ENCODE measurements at places on chromosomes 16 and 17. TPM values are rescaled to one million over a fixed set of nuclear protein-coding genes. Genes with fewer than 3 reads are reported as not detected.
A peak's percentile ranks its signal among the peaks of the same experiment; 100 is the strongest.

GRCh38 chr16:50697881-50698767 lies 4.7 kb downstream of the NOD2 start:
- DNase-seq, result peak; percentile 7

GRCh38 chr17:742147-742793 lies 9.8 kb downstream of the GEMIN4 start:
- no peak for DNase-seq

DNA sequence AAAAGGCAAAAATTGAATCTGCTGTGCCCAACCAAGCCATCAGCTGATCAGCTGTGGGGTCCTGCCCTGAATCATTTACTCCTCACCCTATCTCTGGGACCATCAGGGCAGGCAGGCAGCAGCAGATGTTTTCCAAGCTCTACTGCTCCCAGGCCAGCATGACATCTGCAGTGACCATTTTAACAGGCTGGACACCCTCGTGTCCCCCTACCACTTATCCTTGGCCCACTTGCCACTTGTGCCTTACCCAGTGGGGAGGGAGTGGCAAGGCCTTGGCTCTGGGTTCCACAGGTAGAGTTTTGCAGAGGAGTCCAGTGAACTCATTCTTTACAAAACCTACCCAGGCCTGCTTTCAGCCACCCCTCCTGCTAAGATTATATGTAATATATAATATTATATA lies 12.0 kb upstream of the CA4 start:
- no peak for DNase-seq

DNA sequence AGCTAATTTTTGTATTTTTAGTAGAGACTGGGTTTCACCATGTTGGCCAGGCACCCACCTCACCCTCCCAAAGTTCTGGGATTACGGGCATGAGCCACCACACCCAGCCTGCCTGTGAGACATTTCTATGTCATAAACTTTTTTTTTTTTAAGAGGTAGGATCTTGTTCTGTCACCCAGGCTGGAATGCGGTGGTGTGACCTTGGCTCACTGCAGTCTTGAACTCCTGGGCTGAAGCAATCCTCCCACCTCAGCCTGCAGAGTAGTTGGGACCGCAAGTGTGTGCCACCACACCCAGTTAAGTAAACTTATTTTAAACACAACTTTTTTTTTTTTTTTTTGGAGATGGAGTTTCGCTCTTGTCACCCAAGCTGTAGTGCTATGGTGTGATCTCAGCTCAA lies 47.2 kb downstream of the SCNN1G start:
- no peak for DNase-seq

- peak; percentile 80 for DNase-seq
These were observed 184.2 kb downstream of the COPRS start for GRCh38 chr17:31674717-31675349.

DNA sequence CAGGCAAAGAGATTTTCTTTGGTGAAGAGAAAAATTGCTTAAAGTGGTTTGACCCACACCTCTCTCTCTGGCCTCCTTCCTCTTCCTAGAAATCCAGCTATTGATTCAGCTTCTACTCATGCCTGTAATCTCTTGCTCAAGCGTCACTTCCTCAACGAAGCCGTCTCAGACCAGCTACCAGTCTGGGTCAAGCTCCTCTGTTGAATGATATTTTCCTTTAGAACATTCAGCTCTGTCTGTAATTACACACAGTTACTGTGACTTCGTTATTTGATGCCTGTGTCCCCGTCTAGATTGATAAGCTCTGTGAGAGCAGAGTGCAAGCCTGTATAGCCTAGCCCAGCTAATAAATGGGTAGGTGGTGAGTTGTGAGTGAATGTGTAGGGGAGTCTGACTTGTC lies 168.5 kb downstream of the GRIN2A start:
- no peak for DNase-seq

- no peak for DNase-seq
These were observed 150.8 kb downstream of the GRIN2A start for GRCh38 chr16:10031473-10031872.

DNA sequence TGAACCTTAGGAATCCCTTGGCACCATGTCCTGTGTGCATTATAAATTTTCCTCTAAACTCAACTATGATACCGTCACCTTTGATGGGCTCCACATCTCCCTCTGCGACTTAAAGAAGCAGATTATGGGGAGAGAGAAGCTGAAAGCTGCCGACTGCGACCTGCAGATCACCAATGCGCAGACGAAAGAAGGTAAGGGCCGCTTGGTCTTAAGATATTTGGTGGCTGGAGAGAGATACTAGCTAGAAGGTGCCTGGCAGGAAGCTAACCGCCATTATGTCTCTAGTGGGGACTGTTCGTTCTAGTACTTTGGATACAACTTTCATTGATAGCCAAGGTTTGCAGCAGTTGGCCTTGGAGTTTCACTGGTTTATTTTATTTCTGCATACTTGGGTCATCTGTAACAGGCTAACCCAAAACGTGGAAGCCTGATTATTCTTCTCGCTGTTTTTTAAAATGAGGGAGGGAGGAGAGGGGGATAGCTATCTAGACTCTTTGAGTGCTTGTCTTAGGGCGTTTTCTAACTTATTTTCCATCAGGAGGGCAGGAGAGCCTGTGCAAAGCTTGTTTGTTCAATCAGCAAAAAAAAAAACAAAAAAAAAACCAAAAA lies 1.3 kb downstream of the RBBP6 start:
- DNase-seq, result peak; percentile 7

DNA sequence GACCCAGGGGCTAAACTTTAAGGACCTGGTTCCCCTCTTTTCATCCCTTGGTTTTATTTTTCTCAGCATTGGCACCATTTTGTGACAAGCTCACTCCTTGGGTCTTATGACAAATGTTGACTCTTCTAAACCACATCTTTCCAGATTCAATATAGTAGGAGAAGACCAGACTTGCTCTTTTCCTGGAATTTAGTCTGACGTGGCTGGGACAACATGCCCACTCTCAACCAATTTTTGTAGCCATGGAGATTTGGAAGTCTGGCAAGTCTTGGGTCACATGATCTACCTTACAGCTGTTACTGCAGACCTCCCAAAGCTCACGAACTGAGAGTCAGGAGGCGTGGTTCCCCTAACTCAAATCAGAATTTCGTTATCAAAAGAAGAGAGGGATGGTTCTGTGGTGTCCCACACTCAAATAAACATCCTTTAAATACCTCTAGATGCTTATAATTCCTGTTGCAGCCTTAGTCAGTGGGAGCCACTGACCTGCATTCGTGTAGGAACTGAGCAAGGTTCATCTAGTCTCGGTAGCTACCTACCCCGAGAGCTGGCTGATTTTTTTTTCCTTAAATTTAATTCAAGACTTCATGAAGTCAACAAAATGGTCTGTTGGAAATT lies 683.5 kb downstream of the MAF start:
- DNase-seq, result no peak

- peak; percentile 82 for DNase-seq
These were observed 20.9 kb upstream of the NSRP1 start for GRCh38 chr17:30095507-30096244.

DNA sequence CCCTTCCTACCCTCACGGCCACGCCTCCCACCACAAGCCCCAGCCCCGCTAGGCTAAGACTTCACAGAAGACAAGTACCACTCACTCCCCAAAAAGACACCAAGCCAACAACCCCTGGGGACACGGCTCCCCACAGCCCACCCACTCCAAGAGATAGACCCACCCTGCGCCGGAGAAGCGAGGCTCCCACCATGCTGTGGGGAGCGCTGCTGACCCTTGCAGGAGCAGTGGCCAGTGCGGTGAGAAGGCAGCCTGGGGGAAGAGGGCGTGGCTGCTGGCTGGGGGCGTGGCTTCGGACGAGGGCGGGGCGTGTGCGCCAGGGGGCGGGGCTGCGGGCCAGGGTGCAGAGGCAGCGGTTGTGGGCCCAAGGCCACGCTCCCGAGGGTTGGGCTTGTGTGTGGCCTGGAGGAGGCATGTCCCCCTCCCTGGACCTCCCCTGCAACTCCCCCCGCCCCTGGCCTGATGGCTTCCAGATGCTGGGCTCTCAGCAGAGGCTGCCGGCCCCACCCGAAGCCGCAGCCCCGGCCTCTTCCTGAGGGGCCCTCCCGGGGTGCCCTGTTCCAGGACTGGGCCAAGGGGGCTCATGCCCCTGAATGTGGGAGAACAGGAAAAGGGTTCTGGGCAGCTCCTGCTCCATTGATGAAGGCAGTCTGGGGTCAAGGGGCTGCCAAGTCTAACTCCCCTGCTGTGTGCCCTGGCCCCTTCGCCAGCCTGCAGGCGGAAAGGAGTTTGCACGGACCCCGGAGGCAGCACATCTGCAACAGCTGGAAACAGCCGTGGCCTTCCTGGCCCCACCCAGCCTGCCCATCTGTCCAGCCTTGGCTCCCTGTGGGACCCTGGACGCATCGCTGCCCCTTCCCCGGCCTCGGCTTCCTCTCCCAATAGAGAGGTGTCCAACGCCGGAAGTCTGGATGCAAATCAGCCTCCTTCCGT lies 9.1 kb downstream of the TFAP4 start:
- DNase-seq, result peak; percentile 77

DNA sequence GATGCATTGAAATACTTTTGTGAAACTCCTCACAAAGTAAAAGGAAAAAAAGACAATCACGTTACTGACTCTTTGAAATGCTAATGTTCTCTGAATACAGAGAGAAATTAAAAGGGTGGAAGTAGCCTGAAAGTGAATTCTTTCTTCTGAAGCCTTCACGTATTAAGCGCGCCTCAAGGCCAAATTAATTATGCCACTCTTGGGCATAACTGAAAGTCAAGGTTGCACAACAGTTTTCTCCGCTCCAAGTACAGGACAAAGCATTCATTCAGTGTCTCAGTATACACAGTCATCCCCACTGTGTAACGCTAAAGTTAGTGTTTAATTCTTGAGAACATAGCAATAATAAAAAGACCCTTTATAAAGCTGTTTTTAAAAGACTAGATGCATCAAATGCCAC lies 21.5 kb downstream of the PARN start:
- no peak for DNase-seq

DNA sequence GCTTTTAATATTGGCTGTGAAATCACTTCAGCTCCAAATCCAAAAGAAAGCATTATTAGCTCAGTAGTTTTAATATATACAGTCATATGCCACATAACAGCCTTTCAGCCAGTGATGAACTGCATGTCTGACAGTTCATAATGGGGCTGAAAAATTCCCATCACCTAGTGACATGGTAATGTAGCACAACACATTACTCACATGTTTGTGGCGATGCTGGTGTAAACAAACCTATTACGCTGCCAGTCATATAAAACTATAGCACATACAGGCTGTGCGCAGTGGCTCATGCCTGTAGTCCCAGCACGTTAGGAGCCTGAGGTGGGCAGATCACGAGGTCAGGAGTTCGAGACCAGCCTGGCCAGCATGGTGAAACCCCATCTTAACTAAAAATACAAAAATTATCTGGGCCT lies 92.2 kb downstream of the TUBD1 start:
- DNase-seq, result no peak

DNA sequence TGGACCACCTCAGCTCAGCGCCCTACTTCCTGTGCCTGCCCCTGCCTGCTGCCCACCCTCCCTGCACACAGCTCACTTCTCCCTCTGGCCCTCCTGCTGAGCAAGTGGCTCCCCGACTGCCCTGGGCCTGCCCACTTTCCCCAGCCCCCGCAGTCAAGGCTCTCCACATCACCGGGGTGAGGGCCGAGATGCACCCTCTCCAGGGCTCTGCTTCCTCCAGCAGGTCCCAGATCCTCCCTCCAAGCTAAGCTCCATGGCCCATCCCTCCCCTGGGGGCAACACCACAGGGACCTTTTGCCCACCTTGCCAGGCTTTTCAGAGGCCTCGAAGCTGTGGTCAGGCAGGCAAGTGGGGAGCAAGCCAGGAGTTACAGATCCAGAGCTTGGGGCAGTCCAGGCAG lies 820.2 kb downstream of the KCNJ18 start:
- DNase-seq, result no peak

DNA sequence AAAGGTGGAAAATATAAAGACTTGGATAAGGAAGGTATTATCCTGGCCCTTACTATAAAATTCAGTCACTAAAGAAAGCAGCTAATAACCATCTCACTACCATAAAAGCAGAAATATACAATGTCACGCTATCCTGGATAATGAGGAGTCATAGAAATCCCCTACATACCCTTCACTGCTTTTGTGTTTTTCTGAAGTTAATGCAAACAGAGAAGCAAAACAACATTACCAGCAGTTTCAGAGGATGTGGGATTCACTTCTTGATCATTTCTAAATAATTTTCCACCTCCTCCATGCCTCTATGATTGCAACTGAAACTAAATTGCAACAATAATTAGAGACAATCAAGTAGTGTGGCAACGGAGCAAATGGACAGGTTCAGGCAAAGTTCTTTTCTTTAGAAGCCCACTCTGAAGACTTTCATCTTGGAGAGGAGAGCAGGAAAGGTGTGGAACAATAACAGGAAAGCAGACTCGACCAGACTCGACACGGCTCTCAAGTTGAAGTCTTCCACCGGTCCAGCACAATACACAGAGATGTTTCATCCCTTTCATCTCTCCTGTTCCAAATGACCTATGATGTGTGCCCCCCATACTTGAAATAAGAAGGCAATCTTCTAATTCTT lies 10.2 kb downstream of the CYTH1 start:
- no peak for DNase-seq

- DNase-seq, result no peak
These were observed 735 bp downstream of the ZNF652 start for GRCh38 chr17:49361129-49361901.

DNA sequence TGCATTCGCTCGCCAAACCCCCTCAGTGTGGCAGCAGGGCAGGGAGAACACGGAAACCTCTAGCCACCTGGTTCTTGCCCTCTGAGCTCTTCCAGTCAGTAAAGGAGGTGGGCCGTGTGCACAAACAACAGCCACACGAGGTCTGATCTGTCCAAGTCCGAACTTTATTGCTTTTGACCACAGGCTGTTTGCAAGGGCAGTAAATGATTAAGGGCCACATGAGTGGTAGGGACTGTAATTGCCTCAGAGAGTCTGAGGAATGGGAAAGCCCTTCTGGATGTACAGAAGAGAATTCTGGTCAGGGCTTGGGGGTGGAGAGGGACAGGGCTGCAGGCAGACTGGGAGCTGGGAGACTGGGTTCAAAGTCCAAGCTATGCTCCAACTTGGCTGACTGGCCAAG lies 75.7 kb upstream of the LHX1 start:
- no peak for DNase-seq

GRCh38 chr17:4209611-4210010 lies 54.2 kb downstream of the ANKFY1 start:
- no peak for DNase-seq

DNA sequence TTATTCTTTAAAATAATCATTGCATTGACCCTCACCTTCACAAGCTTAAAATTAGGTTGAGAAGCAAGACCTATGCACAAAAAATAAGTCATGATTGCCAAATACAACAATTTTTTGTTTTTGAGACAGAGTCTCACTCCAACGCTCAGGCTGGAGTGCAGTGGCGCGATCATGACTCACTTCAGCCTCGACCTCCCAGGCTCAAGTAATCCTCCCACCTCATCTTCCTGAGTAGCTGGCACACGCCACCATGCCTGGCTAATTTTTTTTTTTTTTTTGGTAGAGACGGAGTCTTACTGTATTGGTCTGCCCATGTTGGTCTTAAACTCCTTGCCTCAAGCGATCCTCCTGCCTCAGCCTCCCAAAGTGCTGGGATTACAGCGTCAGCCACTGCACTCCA lies 24.2 kb downstream of the ZNF652 start:
- DNase-seq, result no peak

The CES4A gene
- 2.4 TPM for total RNA-seq

The HS3ST3B1 gene
- total RNA-seq, result 23.7 TPM

The SOX9 gene
- 3.8 TPM for total RNA-seq

The SERPINF2 gene
- total RNA-seq, result not detected

The SMTNL2 gene
- total RNA-seq, result not detected

The TPSG1 gene
- total RNA-seq, result not detected

The TMED6 gene
- not detected for total RNA-seq
